ENCODE measurements at places on chromosomes 6 and 20. TPM values are rescaled to one million over a fixed set of nuclear protein-coding genes. Genes with fewer than 3 reads are reported as not detected.

SLC35D3 gene
- not detected for total RNA-seq

CD109 gene
- 36.3 TPM for total RNA-seq

SFTA2 gene
- total RNA-seq: not detected

HAO1 gene
- not detected for total RNA-seq

SNAP91 gene
- 0.14 TPM for total RNA-seq

OR12D3 gene
- total RNA-seq: not detected

LY6G6C gene
- total RNA-seq: not detected

CABLES2 gene
- total RNA-seq: 6.4 TPM

METTL24 gene
- total RNA-seq: not detected

DLL1 gene
- 0.45 TPM for total RNA-seq

KCNK17 gene
- not detected for total RNA-seq

MEP1A gene
- total RNA-seq: not detected

MTFR2 gene
- total RNA-seq: 11.6 TPM

ARHGAP18 gene
- total RNA-seq: 4.6 TPM

COL20A1 gene
- total RNA-seq: 0.81 TPM

SCRT2 gene
- not detected for total RNA-seq

SGK2 gene
- total RNA-seq: 9.9 TPM

IL17A gene
- not detected for total RNA-seq

PACSIN1 gene
- total RNA-seq: not detected

ADGRF5 gene
- not detected for total RNA-seq

DEFB129 gene
- not detected for total RNA-seq

LIN28B gene
- 1.4 TPM for total RNA-seq

C6orf89 gene
- total RNA-seq: 17.2 TPM

SMLR1 gene
- total RNA-seq: not detected

PRSS35 gene
- 0.07 TPM for total RNA-seq

GRIK2 gene
- 0.39 TPM for total RNA-seq

DEFB112 gene
- not detected for total RNA-seq

EYA2 gene
- 2.2 TPM for total RNA-seq

TREML4 gene
- not detected for total RNA-seq

GRM4 gene
- 0.29 TPM for total RNA-seq

RIMS4 gene
- 1.6 TPM for total RNA-seq

Data from A549 treated with GW870086 at 1 μM for 4 hours (cell line).